Activated T-helper 1 cell treated with Interleukin-2 at 50 U/mL for 16 hours (primary cell): ENCODE measurements at places on chromosomes 1 and 21.
A peak's percentile ranks its signal among the peaks of the same experiment; 100 is the strongest.

DNA sequence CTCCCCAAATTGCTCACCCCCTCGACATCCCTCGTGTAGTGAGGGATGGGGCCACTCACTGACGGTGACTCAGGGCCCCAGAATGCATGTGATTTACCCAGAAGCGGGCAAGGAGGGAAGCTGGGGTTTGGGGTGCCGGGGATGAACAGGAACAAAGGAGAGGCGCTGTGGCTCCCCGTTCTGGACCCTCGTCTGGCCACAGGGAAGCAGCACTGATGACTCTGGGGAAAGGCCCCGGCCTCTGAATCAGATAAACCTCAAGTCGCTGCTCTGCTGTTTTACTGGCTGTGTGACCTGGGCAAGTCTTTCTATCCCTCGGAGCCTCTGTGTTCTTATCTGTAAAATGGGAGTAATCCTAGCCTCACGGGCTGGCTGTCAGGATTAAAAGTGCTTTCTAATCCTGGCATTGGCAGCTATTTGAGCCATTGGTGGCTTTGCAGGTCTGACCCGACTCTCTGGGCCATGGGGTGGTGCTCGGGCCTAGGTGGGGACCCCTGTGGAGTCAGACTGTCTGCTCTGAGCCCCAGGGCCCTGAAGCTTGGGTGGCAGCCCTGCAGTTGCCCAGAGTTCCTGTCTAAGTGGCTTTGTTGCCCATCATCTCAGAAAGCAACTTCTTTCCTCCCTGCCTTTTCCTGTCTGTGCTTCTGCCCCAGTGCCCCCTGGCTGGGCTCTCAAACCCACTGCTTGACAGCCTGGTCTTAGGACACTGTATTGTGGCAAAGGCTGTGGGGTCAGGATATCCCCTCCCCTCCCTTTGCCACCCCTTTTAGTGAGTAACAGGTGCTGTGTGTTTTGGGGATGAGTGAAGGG is 5.5 kb downstream of the TNFRSF1B start:
- DNase-seq = no peak

DNA sequence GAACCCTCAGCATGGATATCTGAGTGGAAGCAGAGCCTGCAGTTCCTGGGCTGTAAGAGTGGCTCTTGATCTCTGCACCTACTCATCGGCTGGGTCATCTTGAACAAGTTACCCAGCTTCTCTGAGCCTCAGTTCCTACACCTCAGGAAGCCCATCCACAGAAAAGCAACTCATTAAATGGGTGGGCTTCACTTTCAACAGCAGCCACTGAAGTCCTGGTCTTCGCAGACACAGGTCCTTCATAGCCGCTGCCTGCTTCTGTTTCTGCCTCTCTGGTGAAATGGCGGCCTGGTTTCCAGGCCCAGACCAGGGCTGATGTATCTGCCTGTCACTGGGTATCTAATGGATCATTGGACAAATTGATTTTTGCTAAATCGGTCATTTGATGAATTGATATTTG is 571.4 kb downstream of the PTPRU start:
- DNase-seq = no peak

DNA sequence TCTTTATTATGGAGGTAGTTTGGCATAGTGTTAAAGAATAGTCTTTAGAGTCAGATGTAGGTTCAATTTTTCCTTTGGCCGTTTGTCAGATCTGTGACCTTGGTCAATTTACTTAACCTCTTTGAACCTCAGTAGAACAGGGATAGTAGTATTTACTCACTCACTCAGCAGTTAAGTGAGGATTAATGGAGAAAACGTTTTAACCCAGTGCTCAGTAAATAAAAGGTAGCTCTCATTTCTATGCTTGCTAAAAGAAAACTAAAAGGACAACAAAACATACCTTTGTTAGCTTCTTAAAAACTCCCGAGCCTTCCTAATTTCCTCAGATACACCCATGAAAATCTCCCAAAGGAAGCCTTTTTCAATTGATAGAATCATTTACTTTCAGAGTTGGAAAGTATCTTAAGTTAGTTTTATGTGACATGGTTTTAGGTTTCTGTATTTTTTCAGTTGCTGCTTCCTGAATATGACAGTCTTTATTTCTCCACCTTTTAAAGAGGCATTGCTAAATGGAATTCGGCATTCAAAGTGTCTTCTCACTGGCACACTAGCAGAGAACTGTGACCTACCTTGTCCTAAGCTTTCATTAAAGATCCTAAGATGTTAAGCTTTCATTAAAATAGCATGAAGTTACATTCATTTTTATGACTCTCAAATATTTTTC is 7.8 kb downstream of the ABCD3 start:
- no peak for DNase-seq

DNA sequence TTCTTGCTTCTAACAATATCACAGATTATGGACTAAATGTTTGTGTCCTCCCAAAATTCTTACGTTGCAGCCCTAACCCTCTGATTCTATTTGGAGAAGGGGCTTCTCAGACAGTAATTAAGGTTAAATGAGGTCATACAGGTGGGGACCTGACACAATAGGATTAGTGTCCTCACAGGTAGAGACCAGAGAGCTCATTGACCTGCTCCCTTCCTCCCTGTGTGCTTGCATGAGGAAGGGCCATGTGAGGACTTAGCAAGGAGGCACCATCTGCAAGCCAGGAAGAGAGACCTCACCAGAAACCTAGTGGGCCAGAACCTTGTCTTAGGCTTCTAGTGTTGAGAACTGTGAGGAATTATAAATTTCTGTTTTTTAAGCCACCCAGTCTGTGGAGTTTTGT is 322.6 kb downstream of the SMYD3 start:
- no peak for DNase-seq

- DNase-seq = no peak
Observed at GRCh38 chr21:31448496-31448895, 104.4 kb upstream of the TIAM1 start.

DNA sequence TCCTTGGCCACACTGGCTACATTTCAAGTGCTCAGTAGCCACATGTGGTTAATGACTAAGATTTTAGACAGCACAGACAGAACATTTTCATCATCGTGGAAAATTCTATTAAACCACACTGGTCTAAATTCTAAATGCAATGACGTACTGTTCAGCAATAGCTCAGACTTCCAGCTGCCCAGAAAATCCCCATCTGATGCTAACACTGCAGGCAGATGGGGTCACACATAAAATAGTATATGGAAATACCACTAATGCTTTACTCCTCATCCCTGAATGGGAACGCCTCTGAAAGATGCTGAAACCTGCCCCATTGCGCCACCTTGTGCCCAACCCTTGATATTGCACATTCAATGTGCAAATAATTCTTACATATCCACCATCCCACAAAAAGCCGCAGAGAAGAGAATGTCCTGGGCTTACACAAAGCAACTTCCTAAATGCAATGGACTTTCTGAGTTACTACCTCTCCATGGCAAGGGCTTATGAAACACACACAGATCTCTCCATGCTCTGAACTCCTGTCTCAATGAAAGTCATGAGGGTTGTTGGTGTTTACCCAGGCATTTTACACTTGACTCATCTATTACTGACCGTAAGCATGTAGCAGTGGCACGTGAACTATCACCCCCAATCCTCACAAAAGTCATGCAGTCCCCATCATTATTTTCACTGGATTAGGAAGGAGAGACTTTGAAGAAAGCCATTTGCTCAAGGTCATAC is 20.3 kb upstream of the SLC5A9 start:
- DNase-seq = peak; percentile 6

DNA sequence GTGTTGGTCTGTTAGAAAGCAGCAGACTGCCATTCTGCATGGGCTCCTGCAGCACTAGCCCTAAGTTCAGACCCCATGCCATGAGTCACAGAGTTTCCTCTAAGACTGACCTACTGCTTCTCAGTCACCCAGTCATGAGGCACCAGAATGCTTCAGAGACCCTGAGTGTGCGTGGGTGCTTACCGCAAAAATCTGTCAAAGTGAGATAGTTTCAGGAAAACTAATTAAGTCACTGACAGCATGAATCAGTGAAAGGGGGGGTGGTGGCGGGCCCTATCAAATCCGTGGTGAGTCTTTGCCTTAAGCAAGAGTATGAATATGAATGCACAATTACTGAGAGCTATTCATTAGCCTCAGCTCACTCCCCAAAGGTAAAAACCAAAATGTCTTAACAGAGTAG is 98.1 kb downstream of the KCTD3 start:
- no peak for DNase-seq

GRCh38 chr1:152870831-152871730 is 7.0 kb upstream of the SMCP start:
- DNase-seq = no peak

DNA sequence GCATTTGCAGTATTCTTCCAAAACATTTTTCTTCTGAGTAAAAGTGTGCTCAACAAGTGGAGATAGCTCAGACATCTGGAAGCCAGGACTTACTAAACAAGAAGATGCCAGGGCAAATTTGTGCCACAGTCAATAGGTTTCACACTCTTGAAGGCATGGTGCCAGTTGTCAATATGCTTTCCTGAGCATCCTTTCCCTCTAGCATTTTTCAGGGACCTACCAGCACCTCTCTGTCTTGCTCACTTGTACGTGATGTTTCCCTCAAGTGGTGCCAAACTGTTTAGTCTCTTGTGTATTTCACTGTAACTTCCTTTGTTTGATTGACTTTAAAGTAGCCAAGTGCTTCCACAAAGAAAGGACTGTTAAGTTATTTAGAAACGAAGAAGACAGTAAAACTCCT is 194.0 kb upstream of the SGIP1 start:
- DNase-seq = no peak

DNA sequence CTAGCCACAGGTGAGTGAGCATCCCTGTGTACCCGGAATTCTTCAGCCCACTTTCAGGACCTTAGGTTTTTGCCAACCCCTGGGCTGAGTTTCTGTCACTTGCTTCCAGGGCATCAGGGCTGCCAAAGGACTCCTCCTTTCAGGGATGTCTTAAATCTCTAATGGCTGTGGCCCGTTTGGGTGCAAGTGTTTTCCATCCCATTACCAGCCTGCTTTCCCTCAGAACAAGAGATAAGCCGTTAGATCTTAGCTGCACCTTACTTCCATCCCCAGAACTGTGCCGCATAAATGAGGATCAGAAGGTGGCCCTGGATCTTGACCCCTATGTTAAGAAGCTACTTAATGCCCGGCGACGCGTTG is 652 bp downstream of the SNAPIN start:
- no peak for DNase-seq

- no peak for DNase-seq
Observed at GRCh38 chr1:201603613-201604232, 64.8 kb downstream of the NAV1 start.

DNA sequence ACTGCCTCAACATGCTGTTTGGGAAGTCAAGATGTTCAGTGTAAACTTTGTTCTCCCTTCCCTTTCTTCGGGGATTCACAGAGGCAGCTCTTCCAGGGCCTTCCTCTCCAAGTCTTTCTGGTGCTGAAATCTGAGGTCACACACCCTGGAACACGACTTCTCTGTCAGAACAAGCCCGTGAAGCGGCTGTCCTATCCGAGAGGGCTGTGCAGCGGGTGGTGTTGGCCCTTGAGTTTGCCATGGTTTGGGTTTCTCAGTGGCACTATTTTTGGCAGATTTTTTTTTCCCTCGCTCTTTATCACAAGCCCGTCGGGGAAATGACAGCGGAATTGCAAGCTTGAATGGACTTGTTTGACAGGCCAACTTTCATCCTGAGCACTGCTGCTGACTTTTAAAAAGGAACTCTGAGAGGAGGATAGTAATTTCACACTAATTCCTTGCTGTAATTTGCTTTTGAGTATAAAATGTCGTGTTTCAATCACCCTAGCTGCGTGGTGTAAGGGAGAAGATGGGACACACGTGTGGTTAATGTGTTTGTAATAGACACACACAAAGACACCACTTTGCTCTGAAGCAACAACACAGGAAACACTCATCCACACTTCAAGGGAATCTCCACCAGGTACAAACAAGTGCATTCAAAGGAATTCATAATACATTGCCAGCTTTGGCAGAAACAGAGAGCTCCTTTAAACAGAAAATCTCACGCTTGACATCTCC is 60.1 kb upstream of the TARBP1 start:
- no peak for DNase-seq

GRCh38 chr1:26053718-26054560 is 8.0 kb upstream of the SLC30A2 start:
- no peak for DNase-seq

DNA sequence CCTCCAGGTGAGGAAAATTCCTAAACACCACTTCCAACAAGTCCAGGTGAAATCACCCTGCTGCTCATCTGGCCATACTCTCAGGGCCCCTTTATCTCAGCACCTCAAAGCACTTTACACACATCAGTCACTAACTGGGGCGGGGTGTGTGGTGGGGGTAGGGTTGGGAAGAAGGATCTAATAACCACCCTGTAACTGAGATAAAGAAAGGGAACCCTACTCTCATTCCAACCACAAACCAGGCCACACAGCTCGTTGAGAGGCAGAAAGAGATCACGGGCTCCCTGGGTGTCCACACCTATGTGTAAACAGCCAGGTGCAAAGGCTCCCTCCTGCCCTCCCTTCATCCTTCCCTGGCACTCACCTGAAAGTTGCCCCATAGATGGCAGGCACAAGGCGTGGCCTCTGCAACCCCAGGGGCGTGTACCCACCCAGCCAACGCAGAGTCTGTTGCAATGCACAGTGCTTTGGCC is 20.4 kb downstream of the GPR161 start:
- no peak for DNase-seq

DNA sequence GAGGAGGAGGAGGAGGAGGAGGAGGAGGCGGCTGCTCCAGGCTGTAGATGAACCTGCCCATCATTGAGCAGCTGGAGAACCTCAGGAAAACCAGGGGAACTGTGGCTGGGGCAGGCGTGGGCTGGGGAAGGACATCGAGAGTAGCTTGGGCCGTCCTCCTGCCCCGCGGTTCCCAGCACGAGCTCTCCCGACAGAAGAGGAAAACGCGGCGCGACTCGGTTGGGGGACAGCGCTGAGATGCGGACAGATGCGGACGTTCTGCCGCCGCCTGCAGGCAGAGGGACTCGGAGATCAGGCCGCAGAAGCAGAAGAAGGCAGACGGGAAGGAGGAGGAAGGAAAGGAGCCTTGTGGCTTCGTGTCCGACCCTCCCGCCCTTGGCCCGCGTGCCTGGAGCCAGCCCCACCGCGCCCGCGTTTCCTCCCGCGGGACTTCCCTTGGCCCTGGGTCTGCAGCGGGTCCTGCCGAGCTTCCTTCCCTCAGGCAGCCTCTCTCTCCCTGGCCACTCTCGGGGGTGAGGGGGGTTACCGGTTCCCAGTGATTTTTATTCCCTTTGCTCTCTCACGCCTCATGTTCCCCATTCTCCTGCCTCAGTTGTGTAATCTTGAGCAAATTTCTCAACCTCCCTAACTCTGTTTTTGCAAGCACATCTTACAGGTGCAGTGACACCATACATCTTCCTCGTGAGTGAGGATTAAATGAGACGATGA is 1.7 kb upstream of the TNFRSF9 start:
- peak; percentile 13 for DNase-seq

GRCh38 chr1:162117039-162117774 is 47.7 kb downstream of the NOS1AP start:
- no peak for DNase-seq

DNA sequence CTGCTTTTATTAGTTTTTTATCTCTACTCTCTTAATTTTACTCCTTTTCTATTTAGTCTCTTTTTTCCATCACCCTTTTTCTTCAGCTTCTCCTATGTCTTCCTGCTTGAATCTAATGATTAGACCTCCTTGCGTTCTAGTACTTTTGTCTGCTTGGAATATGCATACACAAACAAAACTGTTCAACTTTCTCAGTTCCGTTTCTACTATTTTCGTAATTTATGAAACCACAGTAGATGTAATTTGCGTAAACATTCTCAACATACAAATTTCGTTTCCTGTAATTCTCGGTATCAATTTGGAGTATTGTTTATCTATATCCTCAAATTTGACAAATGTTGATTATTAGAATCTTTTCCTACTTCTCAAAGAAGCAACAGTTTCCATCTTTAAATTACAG is 772.5 kb downstream of the USP25 start:
- no peak for DNase-seq

GRCh38 chr1:178379807-178380206 is 117.0 kb downstream of the CLEC20A start:
- DNase-seq = no peak

GRCh38 chr21:33799378-33800090 is 116.1 kb downstream of the ATP5PO start:
- no peak for DNase-seq
